ENCODE measurements at places on chromosomes 1 and 21.

DNA sequence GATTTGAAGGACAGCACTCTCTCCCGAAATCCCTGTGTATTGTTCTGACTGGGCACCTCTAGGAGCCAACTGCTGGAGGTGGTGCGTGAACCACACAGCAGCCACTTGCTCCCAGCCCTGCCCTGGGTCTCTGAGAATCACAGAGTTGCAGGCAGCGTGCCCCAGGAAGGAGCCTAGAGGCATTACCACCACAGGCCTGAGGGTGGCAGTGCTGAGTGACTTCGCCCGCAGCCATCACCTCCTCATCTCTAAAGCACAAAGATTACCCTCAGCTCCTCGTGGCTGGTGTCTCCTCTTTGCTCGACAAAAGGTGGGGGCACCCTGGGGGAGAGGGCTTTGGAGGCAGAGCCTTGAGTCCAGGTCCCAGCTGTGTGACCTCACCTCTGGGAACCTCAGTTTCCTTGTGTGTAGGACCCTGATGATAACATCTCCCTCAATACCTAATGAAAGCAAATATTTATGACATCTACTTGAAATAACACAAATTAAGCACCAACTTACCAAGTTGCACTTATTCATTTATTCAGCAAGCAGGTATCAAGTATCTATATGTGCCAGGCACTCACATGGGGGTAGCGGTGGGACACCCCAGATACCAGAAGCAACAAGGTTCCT is 86.3 kb downstream of the VWA5B1 start:
- peak; percentile 58 for DNase-seq

- DNase-seq = no peak
These were observed 430.4 kb upstream of the CHRM3 start for GRCh38 chr1:238955934-238956333.

- DNase-seq = no peak
These were observed 32.4 kb downstream of the KCNN3 start for GRCh38 chr1:154837672-154838171.

GRCh38 chr1:163820226-163820625 is 498.5 kb downstream of the NUF2 start:
- DNase-seq = no peak

DNA sequence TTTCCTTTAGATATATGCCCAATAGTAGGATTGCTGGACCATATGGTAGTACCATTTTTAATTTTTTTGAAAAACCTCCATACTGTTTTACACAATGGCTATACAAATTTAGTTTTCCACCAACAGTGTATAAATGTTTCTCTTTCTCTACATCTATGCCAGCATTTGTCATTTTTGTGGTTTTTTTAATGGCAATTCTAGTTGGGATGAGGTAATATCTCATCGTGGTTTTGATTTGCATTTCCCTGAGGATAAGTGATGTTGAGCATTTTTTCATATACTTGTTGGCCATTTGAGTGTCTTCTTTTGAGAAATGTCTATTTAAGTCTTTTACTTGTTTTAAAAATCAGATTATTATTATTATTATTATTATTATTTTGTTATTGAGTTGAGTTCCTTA is 35.5 kb downstream of the PLA2G4A start:
- DNase-seq = no peak

GRCh38 chr1:69246710-69247109 is 321.0 kb upstream of the LRRC7 start:
- DNase-seq = no peak

DNA sequence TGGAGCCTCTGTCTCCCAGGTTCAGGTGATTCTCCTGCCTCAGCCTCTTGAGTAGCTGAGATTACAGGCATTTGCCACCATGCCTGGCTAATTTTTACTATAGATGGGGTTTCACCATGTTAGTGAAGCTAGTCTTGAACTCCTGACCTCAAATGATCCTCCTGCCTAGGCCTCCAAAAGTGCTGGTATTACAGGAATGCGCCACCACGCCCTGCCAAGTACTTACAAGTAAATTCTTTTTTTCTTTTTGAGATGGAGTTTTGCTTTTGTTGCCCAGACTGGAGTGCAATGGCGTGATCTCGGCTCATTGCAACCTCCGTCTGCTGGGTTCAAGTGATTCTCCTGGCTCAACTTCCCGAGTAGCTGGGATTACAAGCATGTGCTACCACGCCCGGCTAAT is 42.5 kb downstream of the RPRD2 start:
- no peak for DNase-seq

- DNase-seq = no peak
These were observed 1.3 kb downstream of the INAVA start for GRCh38 chr1:200895801-200896530.

DNA sequence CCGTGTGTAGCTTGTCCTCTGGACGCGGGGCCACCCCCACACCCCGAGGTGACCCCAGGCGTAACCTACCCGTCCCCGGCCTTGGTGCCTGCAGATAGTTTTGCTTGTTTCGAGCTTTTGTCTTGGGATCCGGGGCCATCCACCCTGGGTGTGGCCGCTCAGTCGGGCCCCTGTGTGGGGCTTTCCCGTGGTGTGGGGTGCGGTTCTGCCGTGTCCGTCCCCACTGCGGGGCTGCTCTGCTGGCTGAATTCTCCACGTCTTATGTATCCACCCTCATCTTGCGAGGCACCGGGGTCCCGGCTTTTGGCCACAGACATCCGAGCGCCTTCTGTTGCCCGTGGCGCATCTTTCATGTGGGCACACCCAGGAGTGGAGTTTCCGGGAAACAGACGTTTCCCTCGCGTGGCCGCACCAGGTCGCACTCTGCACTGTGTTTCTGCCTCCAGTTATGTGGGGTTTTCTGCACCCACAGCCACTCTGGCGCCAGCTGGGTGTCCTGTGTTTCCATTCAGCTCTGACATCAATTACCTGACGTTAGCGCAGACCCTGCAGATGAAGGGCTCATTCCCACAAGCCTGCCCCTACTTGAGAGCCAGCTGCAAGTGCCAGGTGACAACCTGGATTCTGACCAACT is 64.9 kb downstream of the PRKCZ start:
- DNase-seq = no peak

DNA sequence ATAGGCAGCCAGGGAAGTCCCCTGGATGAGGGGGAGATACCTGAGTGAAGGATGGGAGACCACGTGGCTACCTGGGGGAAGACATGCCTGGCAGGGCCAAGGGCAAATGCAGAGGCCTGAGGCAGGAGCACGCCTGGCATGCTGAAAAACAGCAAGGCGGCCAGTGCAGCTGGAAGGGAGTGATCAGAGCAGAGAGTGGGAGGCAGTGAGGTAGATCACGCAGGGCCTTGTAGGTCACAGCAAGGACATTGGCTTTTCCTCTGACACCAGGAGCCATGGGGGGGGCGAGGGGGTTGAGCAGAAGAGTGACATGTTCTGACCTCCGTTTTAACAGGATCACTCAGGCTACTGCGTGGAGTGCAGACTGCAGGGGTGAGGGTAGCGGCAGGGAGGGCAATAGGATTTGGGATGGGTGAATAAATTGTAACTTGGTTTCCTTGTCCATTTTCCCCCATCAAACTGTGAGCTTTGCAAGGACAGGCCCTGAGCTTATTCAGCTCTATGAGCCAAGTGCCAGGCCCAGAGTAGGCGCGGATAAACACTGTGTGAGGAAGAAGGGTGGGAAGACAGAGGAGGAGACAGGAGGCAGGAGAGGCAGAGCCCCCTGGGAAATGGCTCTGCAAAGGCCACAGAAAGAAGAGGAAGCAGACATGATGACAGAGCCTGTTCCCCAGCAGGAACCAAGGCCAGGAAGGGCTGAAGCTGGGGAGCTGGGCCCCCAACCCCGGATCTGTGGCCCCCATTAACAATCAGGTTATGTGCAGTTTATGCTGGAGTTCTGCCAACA is 16.6 kb downstream of the IFI6 start:
- no peak for DNase-seq

GRCh38 chr1:193516755-193517388 is 330.5 kb upstream of the B3GALT2 start:
- DNase-seq = no peak

DNA sequence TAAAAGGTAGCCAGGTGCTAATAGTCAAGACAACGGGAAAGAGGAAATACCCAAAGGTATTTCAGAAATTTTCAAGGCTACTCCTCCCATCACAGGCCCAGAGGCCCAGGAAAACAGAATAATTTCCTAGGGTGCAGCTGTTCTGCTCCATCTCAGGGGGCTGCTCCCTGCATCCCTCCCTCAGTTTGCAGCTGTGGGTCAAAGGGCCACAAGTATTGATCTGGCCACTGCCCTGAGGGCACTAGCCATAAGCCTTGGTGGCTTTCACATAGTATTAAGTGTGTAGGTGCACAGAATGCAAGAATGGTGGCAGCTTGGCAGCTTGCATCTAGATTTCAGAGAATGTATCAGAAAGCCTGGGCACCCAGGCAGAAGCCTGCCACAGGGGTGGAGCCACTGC is 179.5 kb downstream of the TTLL7 start:
- DNase-seq = no peak

- DNase-seq = peak; percentile 72
These were observed at the start of gene HMGN2 for GRCh38 chr1:26472320-26472900. TSS of gene HMGN2 (plus strand) at chr1:26472440. CDS start at chr1:26472613, 173 bp downstream.

GRCh38 chr1:50631161-50631560 is 207.9 kb upstream of the DMRTA2 start:
- DNase-seq = no peak

GRCh38 chr1:27967884-27968466 is 8.2 kb downstream of the XKR8 start:
- DNase-seq = no peak

- no peak for DNase-seq
These were observed 415.7 kb downstream of the PTPRU start for GRCh38 chr1:29651684-29652665.

- no peak for DNase-seq
These were observed 2.2 kb downstream of the GADD45A start for GRCh38 chr1:67687198-67687545.

DNA sequence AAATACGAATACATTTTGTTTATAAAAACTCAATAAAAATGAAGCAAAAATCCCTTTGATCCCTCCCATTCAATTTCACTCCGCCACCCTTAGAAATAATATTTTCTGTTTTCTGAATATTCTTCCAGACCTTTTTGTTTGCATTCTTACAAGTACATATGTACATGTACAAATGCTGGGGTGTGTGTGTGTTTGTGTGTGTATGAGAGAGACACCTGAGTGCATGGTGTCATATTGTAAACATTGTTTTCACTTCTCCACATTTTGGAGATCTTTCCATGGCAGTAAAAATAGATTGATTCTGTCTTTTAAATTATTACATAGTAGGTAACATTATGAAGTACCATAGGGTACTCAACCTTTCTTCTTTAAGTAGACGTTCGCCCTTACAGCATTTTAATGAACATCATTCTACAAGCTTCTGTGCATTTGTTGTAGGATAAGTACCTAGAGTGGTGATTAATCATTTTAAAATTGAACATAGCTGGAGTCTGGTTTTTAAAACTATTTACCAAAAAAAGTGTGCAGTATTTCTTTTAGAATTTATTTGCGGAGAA is 1.3 kb upstream of the MPC2 start:
- DNase-seq = peak; percentile 21

GRCh38 chr21:37684547-37684946 is 231.7 kb downstream of the KCNJ6 start:
- peak; percentile 21 for DNase-seq
